ENCODE measurements at places on chromosomes 6 and 20.

- no peak for DNase-seq
Measured at GRCh38 chr6:164827537-164827936, 481.9 kb downstream of the C6orf118 start.

GRCh38 chr20:13526551-13526950 is 112.2 kb downstream of the TASP1 start:
- DNase-seq = peak; percentile 9

DNA sequence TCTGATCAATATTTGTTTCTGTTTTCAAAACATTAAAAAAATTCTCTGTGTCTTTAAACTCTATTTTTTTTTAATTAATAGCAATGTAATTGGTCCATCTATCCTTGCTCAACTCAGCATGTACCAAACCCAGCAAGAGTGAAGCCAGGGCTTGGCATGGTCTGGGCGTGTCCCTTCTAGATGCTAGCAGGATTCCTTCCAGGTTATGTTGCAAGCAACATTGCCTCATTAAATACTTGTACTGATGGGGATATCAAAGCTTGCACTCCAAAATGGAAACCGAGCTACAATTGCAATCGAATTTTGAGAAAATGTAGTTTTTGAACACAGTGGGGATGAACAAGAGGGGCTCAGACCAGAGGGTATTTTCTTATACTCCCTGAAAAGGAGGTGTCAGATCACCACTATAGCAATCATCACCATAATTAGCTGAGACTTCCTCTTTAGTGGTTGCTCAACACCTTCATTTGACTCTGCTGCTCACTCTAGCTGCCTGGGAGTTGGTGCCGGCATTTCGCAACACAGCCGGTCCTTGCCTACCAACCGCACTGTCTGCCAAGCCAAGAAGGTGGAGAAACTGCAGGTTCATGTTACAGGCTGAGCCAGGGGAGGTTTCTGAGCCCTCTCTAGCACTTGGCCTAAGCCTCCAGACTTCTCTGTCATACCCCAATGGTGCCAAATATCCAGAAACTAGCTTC is 67.8 kb upstream of the RALGAPA2 start:
- DNase-seq = peak; percentile 41

DNA sequence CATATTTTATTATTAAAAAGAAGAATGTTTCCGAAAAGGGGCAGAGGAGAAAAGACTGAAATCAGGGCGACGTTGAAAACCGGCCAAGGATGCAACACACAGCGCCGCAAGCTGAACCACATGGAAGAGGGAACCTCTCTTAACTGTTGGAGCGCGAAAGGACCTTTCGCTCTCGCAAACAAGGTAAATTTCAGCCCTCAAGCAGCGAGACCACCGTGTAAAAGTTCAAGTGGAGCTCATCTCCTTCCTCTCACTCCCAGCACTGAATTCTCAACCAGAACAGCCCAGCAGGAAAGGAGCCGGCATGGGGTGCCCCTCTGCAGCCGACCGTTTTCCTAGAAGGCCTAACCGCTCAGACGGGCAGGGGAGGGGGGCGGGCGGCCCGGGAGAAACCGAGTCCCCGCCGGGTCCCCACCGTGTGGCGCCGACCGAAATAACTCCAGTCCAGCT is 621 bp downstream of the GPR63 start:
- peak; percentile 47 for DNase-seq
